ENCODE measurements at places on chromosomes 16 and 17.

DNA sequence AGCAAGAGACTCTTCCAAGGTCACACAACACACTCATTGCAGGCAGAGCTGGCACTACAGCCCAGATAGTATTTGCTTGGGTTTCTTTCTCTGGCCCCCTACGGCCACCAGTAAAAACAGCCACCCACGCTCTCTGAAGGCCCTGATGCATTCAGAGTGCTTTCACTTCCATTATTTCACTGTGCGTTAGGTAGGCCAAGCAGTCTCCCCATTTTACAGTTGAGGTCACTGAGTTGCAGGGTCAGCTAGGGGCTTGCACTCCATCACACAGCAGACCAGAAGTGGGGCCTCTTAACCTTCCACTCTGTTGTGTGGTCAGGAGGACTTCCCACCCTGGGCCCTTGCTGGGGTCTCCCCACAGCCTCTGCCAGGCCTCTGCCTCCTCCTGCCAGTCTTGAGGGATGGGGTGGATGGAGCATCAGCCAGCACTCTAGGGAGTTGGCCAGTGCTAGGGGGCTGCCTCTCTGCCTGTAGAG is 2.5 kb downstream of the TBX21 start:
- no peak for DNase-seq

DNA sequence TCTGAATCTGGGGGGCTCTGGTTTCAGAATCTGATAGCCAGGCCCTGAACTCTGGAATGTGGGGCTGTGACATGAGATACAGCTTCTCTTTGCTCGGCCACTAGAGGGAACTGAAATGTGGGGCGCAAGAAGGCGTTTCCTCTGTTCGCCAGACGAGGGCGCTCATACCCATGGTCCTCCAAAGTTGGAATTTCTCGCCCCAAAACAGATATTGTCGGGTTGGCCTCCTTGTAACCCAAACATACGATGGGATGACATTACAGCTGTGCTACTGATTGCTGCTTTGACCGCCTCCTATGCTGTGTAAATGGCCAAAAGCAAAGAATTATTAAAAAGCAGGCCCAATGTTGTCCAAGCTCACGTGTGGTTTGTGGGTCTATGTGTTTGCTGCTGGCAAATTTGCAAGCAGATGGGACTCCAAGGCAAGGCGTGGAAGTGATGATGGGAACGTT is 13.1 kb upstream of the MSI2 start:
- DNase-seq = peak; percentile 37

GRCh38 chr17:41835214-41835799 is 725 bp downstream of the NT5C3B start:
- no peak for DNase-seq

- DNase-seq = no peak
These were observed 659.9 kb upstream of the SOX9 start for GRCh38 chr17:71460943-71461342.

DNA sequence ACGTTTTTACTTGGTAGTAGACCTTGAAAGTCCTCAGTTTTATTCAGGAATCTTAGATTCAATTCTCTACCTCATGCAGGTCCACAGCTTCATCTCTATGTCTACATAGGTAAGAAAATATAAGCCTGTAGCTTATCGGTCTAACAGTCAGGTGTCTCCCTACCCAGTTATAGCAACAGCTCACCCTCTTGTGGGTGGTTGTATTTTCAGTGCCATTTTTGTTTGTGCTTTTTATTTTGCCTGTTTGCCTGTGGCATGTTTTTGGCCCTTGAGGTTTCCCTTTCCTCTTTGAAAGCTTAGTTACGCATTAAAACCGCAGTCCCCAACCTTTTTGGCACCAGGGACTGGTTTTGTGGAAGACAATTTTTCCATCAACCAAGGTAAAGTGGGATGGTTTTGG is 23.6 kb upstream of the WIPI1 start:
- DNase-seq = no peak

GRCh38 chr17:67353929-67354574 is 12.3 kb downstream of the PSMD12 start:
- no peak for DNase-seq

DNA sequence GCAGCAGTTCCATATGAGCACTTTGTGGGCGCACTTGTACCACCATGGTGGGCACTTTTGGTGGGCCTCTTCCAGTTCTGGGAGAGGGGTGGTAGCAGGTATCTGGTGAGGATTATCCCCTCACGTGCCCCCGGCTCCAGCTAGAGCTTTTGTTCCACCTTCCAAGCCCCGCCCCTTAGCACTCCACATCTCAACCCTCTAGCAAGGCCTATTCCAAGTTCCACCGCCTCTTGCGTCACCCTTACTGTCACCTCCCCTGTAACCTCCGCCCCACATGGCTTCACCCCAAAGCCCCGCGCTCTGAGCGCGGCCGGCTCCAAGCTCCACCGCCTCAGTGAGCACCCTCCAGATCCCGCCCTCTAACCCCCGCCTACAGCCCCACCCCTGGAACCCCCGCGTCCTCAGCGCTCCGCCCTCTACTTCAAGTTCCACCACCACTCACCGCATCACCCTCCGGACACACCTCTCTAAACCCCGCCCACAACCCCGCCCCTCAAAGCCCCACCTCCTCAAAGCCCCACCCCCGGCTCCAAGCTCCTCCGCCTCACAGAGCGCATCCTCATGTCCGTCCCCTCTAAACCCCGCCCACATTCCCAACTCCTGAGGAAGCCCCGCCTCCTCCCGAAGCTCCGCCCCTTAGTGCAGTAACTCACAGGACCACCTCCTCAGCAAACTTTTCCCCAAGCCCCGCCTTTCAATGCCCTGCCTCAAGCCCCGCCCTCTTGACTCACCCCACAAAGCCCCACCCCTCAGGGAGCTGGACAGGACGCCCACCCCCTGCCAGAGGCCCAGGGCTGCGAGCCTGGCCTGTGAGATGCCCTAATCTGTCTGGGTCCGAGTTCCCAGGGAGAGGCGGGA is 11.1 kb downstream of the SCN4A start:
- no peak for DNase-seq

DNA sequence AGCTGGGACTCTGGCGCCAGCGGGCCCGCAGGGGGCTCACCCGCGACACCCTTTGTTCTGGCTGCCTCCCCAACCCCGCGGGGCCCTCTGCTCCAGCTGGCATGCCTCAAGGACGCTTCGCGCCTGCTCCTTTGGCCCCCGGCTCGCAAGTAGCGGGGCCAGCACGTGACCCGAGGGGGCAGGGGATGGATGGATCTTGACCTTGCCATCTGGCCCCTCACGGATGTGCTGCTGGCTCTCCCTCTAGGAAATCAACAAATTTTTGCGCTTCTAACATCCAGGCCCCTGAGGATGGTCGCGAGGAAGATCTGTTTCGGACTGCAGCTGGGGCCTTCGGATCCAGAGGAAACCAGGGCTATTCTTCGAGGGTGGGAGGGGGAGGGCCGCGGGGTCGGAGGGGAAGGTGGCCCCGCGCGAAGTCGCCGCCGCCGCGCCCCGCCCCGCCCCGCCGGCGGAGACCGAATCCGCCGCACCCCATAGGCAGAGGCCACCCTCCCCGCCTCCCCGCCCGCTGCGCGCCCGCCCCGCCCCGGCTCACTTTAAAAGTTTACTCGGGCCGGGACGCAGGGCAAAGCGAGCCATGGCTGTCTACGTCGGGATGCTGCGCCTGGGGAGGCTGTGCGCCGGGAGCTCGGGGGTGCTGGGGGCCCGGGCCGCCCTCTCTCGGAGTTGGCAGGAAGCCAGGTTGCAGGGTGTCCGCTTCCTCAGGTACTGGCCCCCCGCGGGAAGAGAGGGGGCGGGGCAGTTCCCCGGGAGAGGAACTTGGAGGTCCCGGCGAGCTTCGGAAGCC is at the start of gene ACSF2:
ACSF2 (plus strand) TSS at position 537 of the 790 bp plus-strand sequence; CDS start at position 581, 44 bp downstream.
- DNase-seq = peak; percentile 77

DNA sequence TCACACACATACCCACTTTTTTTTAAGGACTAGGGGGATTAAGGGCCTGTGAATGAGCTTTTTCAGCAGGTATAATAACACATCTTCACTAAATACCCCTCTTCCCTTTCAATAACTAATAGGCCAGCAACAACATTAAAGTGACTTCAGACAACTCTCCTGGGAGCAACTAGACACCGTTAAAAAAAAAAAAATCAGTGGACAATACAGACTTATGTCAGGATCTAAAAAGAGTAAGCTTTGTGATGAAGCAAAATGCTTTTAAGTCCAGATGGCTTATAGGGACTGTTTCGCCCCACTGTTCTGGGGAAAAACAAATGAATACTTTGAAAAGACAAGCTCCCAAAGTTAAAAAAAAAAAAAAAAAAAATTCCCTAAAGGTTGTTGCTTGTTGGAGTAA is 29.0 kb downstream of the SPAG9 start:
- DNase-seq = no peak

DNA sequence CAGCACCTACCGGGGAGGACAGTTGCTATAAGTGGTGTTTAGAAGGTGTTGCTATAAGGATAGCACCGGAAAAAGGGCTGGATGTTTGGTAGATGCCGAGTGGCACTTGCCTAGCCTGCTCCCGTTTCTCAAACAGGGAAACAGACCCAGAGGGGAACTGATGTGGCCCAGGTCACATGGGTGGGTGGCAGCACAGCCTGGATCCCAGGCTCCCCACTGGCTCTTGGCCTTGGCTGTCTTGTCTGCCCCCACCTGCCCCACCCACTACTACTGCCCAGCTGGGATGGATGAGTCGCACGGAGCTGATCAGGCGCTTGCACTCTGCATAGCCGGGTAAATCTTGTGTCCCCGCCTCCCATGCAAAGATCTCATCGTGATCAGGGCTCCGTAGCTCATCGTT is 7.2 kb downstream of the SMTNL2 start:
- DNase-seq = no peak

GRCh38 chr17:7017827-7018200 is 5.0 kb upstream of the BCL6B start:
- no peak for DNase-seq

DNA sequence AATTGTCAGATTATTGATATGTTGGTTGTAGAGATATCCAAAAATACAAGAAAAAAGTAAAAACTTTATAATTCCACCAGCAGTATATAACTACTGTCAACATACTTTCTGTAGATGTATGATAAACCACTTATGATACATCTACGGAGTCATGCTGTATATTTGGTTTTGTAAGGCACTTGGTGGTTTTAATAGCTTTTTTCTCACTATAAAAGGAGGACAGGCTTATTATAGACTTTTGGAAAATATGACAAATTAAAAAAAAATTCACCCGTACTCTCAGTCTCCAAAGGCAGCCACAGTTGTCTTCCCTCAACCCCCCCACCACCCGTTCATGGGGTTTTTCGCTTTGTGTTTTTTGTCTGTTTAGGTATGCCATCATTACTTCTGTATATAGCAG is 14.8 kb downstream of the RAI1 start:
- no peak for DNase-seq

GRCh38 chr17:41680426-41681040 is 8.2 kb upstream of the EIF1 start:
- DNase-seq = peak; percentile 32

- no peak for DNase-seq
These were observed 76.1 kb upstream of the IRX3 start for GRCh38 chr16:54362591-54363206.

DNA sequence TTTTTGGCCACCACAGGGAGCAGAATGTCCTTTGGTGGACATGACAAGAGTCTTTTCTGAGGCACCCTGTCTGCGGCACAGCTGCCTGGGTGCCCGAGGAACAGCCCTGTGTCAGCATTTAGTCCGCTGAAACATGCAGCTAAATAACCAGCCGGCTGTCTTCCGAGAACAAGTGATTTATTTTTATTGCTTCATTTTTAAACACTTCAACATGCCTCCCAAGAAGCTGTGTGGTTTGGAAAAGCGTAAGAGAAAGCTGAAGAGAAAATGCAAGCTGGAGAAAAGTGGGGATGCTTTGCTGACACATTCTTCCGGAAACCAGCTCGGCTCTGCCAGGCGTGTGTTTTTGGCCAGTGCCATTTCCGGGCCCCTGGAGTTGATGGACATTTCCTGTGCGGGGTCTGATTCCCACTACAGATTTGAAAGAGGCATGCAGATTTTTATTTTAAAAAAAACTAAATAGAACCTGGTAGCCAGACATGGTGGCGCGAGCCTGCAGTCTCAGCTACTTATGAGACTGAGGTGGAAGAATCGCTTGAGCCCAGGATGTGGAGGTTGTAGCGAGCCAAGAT is 94.7 kb downstream of the SEC14L1 start:
- no peak for DNase-seq

GRCh38 chr17:76140661-76141211 is 309 bp downstream of the FOXJ1 start:
- no peak for DNase-seq

DNA sequence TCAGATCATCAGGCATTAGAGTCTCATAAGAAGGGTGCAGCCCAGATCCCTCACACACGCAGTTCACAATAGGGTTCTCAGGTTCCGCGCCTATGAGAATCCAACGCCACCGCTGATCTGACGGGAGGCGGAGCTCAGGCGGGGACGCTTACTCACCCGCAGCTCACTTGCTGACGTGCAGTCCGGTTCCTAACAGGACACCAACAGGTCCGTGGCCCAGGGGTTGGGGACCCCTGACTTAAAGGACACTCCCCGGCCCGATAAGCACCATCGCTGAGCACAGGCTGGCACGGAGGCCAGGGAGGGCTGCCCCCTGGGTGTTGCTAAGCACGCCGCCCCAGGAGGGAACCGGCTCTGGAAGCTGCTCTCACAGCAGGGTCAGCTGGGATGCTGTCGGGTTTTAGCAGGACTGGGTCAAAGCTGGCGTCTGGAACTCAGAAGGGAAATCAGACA is 30.1 kb upstream of the BAHCC1 start:
- no peak for DNase-seq

GRCh38 chr17:54969658-54970572 is 1.4 kb downstream of the STXBP4 start:
- no peak for DNase-seq

DNA sequence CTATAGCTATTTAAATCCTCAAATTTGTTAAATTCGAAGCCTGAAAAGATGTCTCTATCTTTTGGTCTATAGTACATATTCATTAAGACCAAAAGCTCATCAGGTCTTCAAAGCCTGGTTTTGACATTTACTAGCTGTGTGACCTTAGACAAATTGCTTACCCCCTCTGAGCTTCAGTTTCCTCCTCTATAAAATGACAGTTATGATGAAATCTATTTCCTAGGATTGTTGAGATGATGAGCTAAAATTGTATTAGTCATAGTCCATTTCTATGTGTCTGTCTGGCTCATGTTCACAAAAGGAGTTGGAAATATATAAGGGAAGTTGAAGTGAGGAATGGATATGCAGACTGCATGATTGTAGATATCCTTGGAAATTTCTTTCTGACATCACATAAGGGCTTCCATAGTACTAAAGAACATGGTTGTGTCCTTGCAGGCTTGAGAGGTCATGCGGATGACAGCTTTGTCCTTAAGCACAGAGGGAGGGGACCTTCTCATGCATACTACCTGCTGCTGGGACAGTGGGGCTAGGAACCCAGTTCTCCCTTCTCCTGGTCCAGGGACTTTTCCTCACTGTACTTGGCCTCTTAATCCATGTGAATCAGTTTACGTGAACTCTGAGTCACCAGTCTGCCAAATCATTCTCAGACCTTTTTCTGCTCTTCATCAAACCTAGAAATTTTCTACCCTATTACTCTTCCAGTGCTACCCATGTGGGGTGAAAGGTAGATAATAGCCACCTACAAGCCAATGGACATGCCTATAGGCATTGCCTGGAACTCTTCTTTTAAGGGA is 487.5 kb upstream of the SALL1 start:
- no peak for DNase-seq

Data from NCI-H510A (cell line).